Daoy (cell line): ENCODE measurements at places on chromosomes 7 and 10. TPM values are rescaled to one million over a fixed set of nuclear protein-coding genes. Genes with fewer than 3 reads are reported as not detected.

- no peak for DNase-seq
Observed at GRCh38 chr10:91339729-91340128, 70.4 kb upstream of the HECTD2 start.

DNA sequence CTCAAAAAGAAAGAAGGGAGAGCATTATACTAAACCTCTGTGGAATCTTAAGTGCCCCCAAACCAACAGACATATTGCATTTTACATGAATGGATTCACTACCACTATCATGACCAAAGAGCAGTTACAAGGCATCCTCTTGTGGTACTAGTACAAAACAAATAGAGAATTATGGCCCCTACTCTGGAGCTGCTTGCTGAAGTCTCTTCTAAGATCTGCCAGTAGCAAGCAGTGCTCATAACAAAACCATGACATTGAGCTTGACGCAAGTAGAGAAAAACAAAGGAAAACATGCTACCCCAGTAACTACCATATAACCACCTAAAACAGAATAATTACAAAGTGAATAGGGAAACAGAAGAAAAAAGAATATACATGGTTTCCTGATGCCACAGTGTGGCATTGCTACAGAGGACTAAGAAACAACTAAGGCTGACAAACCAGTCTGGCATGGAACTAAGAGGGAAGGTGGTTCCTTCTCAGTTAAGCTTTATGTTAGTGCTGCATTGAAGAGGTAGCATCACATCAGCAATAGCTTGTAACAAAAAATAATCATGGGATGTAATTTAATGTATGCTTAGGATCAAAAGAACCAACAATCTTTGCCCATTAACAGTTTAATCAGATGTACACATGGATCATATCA is 150.2 kb upstream of the AGR3 start:
- DNase-seq: no peak

DNA sequence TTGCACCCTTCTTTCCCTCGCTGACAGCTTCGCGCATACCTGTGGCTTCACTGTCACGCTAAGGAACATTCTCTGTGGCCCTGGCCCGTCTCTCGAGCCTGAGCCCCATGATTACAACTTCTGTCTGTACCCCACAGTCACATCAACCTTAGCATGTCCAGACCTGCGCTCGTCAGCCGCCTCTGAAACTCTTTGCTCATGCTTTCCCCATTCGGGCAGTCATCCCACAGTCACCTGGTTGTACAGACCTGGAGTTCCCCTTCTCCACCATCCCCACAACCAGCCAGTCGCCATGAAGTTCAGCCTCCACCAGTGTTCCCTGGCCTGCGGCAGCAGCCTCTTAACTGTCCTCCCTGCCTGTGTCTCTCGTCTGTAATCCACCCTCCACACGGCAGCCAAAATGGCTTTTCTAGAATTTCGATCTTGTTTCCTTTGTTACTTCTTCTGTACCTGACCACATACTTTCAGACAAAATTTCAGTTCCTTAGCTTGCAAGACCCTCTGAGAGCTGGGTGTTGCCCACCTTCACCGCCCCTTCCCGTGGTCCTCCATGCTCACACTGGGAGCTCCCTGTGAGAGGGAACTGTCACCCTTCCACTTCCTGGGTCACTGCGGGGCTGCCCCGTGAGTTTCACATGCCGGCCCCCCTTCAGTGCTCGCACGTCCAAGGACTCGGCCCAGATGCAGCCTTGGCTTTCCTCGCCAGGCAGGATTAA is 229.2 kb downstream of the CELF2 start:
- DNase-seq: no peak

Gene SSC4D
- 0.30 and 2.5 TPM in 2 replicates for total RNA-seq

GRCh38 chr10:97463363-97464132 is 17.6 kb downstream of the ZDHHC16 start:
- DNase-seq: peak; percentile 31

Gene OR2A7
- total RNA-seq: 0.11 TPM in 1 of 2 replicates, not detected in the other

DNA sequence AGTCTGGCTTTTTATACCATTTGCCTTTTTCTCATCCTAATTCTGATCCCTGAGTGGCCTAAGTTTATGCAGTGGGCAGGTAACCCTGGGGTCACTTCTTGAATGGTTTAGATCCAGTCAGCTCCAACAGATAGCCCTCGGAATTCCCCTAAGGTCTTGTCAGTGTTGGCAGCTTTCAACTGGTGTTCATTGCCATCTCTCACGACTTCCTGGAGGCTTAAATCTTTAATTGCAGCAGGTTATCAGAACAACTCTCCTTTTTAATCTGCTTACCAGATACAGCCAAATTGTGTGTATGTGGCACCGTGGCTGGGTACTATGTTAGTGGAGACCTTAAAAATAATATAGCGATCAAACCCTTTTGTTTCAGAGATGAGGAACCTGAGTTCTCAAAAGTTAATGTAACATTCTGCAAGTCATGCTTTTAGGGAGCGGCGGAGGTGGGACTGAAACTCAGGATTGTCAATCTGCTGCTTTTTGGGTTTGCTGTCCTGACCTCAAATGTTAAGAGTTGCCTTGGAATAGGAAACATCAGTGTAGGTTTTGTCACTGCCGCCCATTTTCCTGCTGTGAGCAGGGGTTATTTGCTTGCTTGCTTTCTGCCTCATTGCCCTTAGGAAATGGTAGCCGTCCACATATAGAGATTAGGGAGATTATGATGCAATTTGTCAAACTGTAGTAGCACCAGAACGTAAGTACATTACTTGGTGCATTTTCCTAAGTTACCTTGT is 818 bp downstream of the DLD start:
- DNase-seq: peak; percentile 21

Gene STAM
- 12.0 and 13.8 TPM in 2 replicates for total RNA-seq

Gene TDRD1
- 0.06 TPM in 1 of 2 replicates, not detected in the other for total RNA-seq

Gene BTRC
- total RNA-seq: 4.6 and 8.2 TPM in 2 replicates

- DNase-seq: peak; percentile 70
Observed at GRCh38 chr10:92839191-92840085, 8.9 kb upstream of the EXOC6 start.

GRCh38 chr10:84478151-84478550 is 149.8 kb downstream of the CCSER2 start:
- DNase-seq: no peak

DNA sequence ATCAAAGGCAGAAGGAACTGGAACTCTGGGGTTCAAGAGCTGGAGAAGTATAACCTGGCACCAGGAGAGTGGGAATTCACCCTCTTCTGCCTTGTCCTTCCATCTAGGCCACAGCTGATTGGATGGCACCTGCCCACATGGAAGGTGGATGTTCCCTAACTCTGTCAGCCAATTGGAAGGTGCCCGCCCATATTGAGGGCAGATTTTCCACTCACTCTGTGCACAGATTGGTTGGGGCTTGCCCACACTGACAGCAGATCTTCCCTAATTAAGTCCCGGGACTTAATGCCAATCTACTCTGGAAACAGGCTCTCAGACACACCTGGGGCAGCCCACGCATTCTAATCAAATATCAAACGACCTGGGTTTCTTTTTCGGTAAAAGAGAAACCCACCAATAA is 1142.3 kb upstream of the CELF2 start:
- DNase-seq: peak; percentile 18

GRCh38 chr10:1209355-1209979 is 153.3 kb downstream of the WDR37 start:
- no peak for DNase-seq

Gene NUTM2B
- 0.11 TPM in 1 of 2 replicates, not detected in the other for total RNA-seq

DNA sequence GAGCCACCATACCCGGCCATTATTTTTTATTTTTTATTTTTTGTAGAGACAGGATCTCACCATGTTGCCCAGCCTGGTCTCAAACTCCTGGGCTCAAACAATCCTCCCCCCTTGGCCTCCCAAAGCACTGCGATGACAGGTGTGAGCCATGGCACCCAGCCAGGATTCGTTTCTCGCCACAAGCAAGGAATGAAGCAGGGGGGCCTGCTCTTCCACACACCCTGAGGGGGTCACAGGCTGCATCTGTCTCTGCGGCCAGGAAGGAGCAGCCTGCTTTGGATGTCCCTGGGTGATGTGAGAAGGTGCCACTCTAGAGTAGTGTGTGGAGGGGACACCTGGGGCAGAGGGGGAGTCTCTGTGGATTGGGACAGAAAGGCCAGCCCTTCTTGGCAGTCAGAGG is 61.3 kb upstream of the TNRC18 start:
- DNase-seq: no peak

Gene PPP1R17
- total RNA-seq: not detected in 2 replicates

DNA sequence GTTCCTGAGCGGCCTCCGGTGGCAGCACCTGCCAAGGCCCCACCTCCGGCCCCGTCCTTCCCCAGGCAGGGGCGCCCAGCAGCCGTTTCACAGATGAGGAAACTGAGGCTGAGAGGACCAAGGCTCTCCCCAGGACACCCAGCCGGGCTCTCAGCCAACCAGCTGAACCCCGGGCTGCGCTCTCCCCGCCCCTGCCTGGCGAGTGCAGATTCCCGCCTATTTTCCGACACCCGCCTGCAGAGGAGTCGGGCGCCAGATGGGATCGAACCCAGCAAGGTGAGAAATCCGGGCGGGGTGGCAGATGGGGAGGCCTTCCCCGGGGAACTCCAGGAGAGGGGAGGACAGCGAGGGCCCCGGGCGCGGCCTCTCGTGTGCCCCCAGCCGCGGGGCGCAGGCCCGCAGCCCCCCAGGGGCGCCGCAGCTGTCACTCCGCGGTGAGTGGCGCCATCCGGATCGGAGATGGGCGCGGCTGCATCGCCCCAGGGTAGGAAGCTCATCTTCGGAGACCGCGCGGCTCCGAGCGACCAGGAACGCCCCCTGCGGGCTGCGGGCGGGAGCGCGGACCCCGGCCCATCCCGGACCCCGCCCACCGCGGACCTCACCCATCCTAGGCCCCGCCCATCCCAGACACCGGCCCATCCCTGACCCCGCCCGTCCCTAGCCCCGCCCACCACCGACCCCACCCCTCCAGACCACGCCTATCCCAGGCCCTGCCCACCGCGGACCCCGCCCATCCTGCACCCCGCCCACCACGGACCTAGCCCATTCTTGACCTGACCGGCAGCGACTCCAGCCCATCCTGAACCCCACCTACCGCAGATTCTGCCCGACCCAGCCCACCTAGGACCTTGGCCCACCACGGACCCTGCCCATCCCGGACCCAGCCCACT is 90.3 kb downstream of the MICALL2 start:
- DNase-seq: peak; percentile 78

Gene RARRES2
- total RNA-seq: 3.9 and 11.8 TPM in 2 replicates

- no peak for DNase-seq
Observed at GRCh38 chr10:36331121-36331520, 689.0 kb upstream of the FZD8 start.

Gene ITGA8
- 0.06 TPM in 1 of 2 replicates, not detected in the other for total RNA-seq

Gene ZP3
- total RNA-seq: 2.0 and 3.8 TPM in 2 replicates

Gene PCLO
- total RNA-seq: 1.3 and 5.1 TPM in 2 replicates

GRCh38 chr7:5296611-5297226 is 14.0 kb downstream of the SLC29A4 start:
- no peak for DNase-seq

Gene NUDT13
- 1.2 TPM in 1 of 2 replicates, not detected in the other for total RNA-seq

GRCh38 chr7:50330254-50330653 is 25.7 kb downstream of the IKZF1 start:
- no peak for DNase-seq

Gene GPR85
- 1.4 and 3.4 TPM in 2 replicates for total RNA-seq

DNA sequence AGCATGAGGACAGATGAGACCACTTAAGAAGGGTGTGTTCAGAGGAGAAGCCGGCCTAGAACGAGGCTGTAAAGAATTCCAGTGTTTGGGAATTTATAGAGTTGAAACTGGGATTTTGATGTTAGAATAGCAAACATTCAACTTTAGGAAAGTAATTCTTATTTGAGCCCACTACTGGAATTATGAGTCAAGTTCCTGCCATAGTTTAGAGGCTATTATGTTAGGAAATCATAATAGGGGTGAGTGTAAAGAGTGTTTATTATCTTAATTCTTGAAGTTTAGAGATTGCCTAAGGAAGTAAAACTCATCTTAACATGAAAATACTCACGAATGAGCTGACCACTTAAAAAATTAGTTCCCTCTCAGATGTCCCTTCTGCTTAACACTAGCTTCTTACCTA is 2.1 kb downstream of the CBLL1 start:
- no peak for DNase-seq

Gene AMZ1
- total RNA-seq: 0.29 TPM in 1 of 2 replicates, not detected in the other

DNA sequence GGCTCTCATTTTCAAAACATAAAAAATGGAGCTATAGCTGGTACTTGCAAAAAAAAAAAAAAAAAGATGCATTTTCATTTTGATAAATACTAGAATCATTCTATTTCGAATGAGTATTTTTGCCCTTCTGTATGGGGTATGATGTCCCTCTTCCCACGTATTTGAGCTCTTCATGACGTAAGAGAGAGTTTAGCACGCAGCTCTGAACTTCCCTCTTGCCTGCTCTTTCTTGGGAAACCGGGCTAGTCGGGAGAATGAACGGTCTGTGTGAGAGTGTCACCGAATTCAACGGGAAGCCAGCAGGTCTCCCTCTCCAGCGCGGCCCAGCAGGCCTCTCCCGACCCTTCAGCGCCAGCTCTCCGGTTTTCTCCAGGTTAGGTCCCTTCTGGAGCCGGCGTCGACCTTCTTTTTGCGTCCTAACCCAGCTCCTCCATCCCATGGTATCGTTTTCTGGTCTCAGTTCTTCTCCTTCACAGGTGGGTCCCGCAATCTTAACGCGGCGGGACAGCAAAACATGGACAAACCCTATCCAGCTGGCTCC is 159.2 kb upstream of the PITRM1 start:
- no peak for DNase-seq

GRCh38 chr10:127959428-127959827 is 52.5 kb downstream of the PTPRE start:
- DNase-seq: no peak

- no peak for DNase-seq
Observed at GRCh38 chr7:127766831-127767459, 115.0 kb downstream of the SND1 start.

DNA sequence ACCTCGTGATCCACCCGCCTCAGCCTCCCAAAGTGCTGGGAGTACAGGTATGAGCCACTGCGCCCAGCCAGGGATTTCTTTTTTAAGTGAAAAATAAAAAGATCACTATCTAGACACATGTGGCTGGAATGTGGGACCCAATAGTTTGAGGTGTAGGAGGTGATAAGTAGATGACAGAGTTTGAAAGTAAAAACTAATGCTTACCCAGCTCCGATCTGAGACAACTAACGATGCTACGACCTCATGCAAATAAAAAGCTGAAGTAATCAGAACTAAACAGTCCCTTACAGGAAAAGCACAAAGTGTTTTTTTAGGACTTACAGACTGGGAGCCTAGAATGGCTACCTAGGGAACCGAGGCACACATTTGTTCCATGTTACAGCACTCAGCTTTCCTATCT is 23.0 kb downstream of the PCGF6 start:
- DNase-seq: no peak

DNA sequence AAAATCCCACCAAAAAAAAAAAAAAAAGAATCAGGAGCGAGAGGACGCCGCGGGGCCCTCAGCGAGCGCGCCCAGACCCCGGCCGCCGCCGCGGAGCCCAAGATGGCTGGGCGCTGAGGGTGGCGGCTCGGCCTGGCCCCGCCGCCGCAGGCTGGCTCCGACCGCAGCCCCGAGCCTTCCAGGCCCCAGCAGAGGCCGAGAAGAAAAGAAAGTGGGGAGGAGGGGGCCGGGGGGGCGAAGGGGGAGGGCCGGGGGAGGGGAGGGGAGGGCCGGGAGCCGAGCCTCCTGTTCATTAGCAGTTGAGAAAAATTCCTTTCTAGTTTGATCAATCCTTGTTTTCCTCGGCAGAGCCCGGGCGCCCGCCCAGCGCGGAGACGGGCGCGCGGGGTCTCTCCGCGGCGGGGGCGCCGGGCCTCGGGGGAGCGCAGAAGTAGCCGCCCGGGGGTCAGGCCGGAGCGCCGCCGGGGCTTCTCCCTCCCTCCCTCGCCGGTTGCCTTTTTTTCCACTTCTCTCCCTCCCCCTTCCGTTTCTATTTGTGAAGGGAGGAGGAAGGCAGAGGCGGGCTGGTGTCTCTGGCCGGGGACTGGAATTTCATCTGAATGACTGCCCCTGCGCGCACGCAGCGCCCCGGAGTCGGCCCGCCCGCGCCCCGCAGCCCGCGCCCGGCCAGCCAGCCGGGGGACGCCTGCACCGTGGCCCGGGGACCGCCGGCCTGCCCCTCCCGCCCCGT is 778 bp upstream of the TRIM8 start:
- DNase-seq: peak; percentile 75
